ENCODE measurements at places on chromosomes 5 and 9.

- DNase-seq: no peak
Observed at GRCh38 chr5:151903243-151903653, 21.4 kb downstream of the GLRA1 start.

GRCh38 chr5:154850255-154851062 is at the start of gene FAXDC2:
Gene FAXDC2 (minus strand): TSS chr5:154850603. CDS start chr5:154838178, 12,425 bp downstream.
- DNase-seq: no peak

DNA sequence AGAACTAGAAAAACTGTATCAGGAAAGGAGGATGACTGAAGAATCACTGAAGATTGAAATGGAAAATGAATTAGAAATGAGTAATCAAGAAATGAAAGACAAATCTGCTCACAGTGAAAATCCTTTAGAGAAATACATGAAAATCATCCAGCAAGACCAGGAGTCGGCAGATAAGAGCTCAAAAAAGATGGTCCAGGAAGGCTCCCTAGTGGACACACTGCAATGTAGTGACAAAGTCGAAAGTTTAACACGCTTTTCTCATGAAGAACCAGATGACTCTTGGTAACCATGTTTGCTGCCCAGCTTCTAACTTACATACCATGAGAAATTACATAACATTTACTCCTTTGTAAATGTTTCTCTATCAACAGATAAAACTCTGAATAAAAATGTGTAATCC is 37.1 kb downstream of the CPLANE1 start:
- no peak for DNase-seq

GRCh38 chr9:8652255-8652654 is 852.7 kb upstream of the DMAC1 start:
- no peak for DNase-seq

GRCh38 chr9:69945671-69946141 is 97.9 kb upstream of the MAMDC2 start:
- no peak for DNase-seq

DNA sequence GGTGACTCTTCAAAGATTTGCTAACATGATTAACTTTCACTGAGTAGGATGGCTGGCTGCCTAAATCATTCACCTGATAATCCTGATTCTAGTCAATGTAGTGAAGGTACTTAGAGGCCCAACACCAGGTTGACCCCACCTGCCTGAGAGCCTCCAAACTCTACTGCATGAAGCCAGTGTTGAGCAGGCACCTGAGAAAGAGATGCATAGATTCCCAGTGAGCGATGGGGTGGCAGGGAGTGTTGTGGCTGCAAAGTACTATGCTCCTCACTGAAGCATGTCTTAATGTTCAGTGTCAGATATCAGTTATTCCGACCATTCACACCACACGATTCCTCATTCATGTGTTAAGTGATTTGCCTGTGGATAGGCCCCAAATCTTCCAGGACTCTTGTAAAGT is 804.4 kb downstream of the TLE4 start:
- no peak for DNase-seq

GRCh38 chr9:2286825-2287455 is 271.8 kb downstream of the SMARCA2 start:
- no peak for DNase-seq

DNA sequence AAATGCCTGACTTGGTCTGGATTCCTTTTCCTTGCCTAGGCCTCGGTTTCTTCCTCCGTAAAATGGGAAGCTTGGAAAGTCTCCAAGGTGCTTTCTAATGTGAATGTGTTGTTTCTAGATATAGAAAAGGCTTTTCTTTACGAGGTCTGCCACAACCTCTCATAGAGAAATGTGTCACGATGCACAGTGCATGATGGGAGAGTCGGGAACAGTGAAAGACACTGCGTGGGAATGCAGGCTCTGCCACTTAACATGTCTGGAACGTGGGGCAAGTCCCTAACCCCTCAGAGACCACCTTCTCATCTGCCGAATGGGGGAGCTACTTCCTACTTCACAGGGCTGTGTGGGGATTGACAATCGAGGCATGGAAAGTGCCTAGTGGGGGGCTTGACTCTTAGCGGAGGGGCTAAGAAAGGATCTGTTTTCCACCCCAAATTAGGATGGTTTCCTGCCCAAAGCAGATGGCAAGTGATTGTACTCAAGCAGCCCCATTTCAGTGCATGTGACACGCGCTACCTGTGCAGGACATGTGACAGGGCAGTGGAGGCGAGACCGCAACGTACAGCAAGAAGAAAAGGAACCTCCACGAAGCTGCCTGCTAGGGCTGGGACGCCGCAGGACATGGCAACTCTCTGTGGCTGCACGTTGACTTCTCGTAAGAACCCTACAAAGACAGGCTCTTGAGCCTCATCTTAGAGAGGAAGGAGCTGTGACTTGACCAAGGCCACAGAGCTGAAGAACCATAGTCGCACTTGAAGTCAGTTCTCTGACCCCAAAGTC is 115.2 kb downstream of the CRB2 start:
- DNase-seq: no peak

DNA sequence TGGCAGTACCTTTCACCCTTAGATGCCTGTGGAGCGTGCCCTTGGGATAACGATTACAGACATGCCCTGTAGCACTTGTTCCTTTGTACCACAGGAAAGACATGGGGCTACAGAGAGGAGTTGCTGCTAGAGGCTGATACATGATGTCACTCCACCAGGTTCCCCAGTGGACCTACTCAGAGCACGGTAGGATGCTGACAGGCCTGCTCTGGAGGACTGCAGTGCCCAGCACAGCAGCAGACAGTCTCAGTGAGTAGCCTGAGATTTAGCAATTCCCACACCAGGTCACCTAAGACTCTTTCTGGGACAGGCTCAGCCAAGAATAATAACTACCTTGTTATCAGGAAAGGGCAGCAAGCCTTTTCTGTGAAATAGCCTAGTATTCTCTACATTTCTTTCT is 28.8 kb downstream of the PDE4D start:
- no peak for DNase-seq

DNA sequence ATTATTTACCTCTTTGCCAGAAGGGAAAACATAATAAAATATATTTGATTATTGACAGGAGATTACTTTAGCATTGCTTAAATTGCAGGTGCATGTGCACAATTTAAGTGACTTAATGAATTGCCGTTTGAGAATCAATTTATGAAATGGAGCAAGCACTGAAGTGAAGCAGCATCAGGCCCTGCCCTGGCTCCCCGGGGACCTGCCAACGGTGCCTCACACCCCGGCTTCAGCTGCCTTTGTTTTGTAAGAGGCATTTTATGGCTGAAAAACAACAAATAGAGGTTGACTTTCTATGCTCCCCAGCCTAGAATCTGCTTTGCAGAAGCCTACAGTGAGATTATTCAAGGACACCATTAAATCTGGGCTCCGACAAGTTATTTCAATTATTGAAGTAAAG is 359.1 kb upstream of the IRX4 start:
- DNase-seq: no peak

DNA sequence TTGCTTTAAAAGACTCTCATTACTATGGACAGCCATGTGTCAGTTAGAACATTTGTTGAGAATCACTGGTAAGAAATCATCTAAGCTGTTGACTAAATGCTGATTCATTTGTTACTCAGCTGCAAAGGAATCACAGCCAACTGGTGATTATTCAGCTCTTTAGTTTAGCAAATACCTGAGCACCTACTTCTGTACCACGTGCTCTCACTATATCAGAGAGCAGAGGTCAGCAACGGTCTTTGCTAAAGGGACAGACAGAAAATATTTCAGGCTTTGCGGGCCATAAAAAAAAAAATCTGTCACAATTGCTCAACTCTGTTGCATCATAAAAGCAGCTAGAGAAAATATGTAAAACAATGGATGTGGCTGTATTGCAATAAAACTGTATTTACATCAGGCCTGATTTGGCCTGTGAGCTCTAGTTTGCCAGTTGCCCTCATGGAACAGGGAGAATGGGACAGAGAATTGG is 377.6 kb downstream of the DNAH5 start:
- DNase-seq: no peak

DNA sequence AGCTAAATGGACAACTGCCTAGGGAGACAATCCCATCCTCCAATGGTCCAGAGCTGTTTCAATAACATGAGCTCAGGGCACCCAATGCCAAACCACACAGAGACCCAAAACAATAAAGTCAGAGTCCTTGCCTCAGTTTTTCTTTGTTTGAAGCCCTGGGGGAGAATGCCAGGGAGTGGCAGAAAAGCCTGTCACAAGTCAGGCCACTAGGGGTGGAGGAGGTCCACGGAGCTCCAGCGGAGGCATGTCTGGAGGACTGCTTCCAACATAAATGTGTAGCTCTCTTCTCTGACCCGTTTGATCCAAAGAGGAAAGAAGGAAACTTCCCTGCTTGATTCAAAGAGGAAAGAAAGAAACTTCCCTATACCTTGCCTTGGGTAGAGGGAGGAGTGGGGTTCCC is 175.3 kb downstream of the HSPA4 start:
- no peak for DNase-seq

DNA sequence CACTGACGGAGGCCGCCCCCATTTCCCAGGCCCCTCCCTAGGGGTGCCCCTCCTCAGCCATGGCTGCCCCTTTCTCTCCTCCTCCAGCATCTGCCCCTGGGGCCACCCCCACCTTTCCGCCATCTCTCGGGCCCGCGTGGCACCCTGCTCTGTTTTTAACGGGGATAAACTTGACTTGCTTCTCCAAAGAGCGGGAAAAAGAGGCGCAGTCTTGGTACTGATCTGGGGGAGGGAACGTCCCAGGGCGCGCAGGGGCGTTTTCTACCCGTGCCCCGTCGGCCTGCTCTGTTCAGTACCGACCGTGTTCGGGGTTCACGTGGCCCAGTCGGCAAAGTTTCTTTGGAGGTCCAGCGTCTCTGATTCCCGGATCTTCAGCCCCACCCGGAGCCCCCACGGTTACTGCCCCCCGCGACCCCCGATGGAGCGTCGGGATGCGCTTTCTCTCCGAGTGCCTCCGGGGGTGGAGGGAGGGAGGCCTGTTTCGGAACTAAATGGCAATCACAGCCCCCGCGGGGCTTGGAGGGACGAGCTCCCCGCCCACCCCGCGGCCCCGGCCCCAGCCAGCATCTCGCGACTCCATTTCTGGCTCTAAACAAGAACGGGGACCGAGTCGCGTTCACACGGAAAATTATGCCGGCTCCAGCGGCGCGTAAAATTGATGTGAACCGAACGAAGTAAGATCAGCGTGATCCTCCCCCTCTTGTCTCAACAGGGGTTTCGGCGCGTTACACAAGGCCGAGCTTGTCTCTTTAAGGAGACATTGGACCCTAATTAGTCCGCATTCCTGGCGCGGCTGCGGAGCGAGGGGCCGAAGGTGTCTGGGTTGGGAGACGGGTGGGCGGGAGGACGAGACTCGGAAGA is 1.1 kb upstream of the TLE4 start:
- DNase-seq: no peak

GRCh38 chr5:56561-57290 is 35.2 kb upstream of the PLEKHG4B start:
- DNase-seq: peak; percentile 50

GRCh38 chr9:23290973-23291372 is 535.1 kb downstream of the ELAVL2 start:
- no peak for DNase-seq

DNA sequence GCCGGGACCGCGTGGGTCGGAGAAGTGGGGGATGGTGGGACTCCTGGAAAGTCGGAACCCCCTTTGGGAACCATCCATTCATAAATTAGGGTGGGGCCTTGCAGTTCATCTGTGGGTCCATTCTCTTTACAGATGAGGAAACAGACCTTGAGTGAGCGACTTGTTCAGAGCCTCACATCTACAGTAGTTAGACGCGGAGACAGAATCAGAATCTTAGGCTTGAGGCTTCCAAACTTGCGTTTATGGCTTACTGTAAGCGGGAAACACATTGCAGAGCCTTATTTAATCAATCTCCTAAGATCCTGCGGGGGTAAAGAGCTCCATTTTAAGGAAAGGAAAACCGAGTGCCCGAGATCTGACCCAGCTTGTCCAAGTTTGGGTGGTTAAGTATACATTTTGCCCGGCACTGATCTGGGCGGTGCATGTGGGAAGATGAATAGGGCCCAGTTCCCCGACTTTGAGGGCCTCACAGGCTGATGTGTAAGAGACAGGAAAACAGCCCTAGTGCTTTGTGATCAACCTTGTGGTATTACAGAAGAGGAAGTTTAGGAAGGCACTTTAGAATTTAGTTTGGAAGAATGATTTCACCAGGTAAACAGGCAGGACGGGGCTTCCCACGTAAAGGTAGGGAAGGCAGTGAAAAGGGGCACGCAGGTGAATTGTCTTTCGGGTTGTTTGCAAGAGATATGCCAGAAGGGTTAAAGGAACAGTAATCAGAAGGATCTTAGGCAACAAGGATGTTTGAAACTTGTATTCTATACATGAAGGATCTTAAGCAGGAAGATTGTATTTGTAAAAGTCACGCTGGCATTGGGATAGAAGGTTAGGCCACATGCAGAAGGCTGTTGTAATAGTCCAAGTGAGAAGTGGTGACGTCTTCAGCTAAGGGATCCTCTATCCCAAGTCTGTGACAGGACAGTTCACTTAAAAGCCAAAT is 744 bp downstream of the TARS1 start:
- DNase-seq: no peak

DNA sequence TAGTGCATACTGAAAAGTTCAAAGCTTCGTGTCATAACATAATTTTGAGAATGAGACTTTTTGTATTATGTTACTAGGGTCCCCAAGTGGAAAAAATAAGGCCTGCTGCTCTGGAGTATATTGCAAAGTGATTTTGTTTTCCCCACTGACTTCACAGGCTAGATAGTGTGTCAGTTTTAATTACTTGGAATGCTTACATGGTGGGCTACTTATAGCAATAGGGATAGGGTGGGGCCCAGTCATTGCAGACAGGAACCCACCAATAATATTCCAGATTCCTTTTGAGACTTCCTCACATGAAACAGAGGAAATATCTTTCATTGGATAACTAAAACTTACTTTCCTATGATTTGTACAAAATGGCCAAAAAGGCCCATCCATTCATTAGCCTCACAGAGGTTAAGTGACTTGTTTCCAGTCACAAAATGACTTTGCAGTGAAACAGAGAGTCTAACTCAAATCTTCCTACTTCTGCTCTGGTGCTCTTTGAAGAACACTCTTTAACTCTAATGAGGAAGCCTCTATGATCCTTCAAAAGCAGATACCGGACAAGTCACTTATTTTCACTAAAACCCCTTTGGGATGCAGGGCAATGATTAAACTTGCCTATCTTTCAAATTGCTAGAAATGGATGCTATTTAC is 16.2 kb upstream of the MEF2C start:
- DNase-seq: no peak

- no peak for DNase-seq
Observed at GRCh38 chr5:172104801-172105701, 83.0 kb downstream of the STK10 start.

DNA sequence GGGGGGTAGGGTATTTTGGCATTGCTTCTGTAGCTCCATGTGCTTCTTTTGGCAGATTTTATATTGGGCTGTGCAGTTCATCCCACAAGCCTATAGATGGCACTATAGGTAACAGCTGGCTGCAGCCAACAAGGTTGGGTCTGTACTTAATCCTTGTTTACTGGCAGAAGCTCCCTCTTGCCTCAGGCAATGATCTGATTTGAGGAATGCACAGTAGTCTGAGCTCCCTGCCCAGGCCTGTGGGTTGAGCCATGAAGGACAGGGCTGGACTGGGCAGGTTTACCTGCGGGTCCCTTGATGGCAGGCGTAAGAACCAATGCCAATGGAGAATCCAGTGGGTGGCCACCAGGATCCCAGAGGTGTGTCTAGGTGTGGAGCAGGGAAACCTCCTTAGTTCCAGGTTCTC is 11.7 kb upstream of the OR1J2 start:
- peak; percentile 18 for DNase-seq
